ENCODE measurements at places on chromosomes 3 and 15.
A peak's percentile ranks its signal among the peaks of the same experiment; 100 is the strongest.

- DNase-seq, result peak; percentile 51
Observed at GRCh38 chr3:111715911-111716523, 120.9 kb upstream of the ZBED2 start.

GRCh38 chr3:57059411-57059810 lies 1.1 kb upstream of the SPATA12 start:
- no peak for DNase-seq

GRCh38 chr3:32383136-32383711 lies 8.4 kb upstream of the CMTM7 start:
- DNase-seq, result no peak

- no peak for DNase-seq
Observed at GRCh38 chr3:99836681-99837080, 19.0 kb downstream of the CMSS1 start.

DNA sequence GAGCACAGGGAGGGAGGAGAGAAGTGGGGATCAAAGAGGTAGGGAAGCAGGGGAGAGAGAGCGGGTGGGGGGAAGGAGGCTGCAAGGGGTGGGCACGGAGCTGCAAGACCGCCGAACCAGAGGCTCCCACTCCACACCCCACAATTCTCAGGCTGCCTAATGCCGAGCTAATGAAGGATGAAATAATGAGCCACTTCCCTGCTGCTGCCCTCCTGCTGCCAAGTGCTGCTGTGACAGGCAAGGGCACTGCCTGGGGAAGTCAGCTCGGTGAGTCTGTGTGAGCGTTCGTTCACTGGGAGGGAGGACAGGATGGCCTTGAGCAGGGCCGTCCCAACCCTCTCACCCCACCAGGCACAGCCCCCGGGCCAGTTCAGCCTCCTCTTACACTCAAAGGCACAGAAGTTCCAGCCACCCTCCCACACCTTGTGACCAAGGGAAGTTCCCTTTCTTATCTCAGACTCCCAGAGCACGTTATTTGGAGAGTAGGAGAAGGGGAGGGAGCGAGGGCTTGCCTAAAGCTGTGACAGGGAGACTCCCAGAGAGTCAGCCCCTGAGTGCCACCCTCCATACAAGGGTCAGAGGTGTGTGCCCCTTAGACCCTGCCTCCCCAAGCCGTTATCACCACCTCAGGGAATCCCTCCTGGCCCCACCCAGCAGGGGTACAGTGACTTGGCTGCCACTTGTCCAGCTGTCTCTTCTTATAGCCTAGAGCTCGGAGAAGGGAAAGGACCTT lies 12.4 kb downstream of the GLYCTK start:
- no peak for DNase-seq

DNA sequence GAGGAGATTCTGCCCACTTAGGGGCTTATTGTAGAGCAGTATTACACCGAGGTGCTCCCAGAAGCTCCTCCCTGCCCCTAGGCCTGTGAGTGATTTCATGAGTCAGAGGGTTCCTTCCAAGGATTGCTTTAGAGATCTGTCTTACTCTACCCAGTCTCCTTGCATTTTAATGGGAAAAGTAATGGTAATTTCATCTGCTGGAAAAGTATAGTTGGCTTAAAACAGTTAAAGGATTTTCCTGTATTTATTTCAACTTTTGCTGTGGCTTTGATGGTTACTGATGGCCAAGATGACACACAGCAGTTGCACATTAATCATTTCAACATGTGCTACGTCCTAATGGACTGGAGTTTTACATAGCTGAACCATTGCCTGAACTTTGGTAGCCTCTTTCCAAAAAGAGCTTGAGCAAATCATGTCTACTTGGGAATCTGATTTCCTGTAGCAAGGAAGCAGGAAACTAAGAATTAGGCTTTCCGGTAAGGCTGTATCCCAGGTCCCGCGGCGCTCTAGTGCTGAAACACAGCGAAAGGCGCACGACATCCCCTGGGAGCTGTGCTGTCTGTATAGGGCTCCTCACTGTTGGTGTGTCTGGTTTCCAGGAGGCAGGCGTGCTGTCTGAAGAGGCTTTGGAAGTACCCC lies 9.2 kb upstream of the PGPEP1L start:
- peak; percentile 88 for DNase-seq

GRCh38 chr15:70575231-70576226 lies 187.8 kb downstream of the UACA start:
- peak; percentile 87 for DNase-seq

DNA sequence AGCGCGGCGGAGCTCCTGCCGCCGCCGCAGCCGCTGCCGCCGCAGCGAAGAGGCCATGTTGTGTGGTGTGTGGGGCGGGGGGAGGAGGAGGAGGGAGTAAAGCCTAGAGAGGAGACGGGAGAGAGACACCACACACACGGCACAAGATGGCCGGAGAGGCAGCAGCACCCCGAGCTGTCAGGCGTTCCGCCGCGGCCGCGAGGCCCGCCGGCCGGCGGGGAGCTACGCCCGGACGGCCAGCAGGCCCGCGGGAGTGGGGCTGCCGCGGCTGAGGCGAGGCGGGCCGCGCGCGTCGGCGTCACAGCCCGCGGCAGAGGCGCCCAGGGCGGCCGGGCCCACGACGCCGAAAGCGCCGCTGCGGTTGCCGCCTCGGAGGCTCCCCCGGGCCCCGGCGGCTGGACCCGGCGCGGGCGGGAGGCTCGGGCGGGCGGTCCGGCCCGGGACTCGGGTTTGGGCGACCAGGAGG lies 17.4 kb upstream of the CHD2 start:
- no peak for DNase-seq

DNA sequence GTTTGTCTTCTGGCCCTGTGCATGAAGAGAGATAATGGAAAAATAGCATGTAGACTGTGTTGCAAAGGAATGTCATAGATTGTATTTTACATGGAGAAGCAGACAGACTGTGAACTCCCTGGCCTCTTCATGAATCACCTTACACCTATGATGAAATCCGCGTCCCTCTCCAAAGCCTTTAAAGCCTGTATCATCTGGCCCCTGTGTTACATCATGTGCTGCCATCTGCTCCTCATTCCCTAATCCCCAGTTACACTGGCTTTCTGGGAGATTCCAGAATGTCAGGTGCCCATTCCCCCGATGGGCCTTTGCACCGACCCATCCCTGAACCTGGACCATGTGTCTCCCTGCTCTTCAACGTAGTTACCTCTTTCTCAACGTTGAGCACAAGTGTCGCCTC lies 190.8 kb downstream of the ADAMTSL3 start:
- no peak for DNase-seq

- DNase-seq, result no peak
Observed at GRCh38 chr3:3648988-3649679, 150.1 kb upstream of the LRRN1 start.

- no peak for DNase-seq
Observed at GRCh38 chr3:171525437-171525836, 65.2 kb upstream of the TNIK start.

GRCh38 chr15:85457392-85457968 lies 77.1 kb downstream of the AKAP13 start:
- DNase-seq, result no peak

DNA sequence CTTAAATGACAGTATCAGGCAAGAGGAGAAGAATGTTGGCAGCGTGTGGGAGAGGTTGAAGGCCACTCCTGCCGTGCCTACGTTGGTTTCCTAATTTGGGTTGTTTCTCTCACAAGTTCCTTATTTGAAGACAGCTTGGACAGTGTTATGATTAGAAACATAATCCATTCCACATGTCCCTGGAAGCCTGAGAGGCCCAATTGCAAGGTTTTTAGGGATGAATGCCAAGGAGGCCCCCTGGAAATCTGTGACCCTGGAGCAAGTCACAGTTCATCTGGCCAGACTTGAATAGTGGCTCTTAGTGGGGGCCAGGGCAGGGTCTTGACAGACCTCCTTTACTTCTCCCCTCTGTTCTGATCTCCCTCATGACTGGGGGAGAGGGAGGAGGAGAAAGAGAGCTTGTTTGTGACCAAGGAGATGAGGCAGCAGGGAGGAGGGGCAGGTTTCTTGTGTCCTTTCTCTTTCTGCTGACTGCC lies 584.4 kb upstream of the TBL1XR1 start:
- peak; percentile 63 for DNase-seq

- DNase-seq, result peak; percentile 54
Observed at GRCh38 chr15:51172193-51172592, 77.5 kb upstream of the TNFAIP8L3 start.

- no peak for DNase-seq
Observed at GRCh38 chr3:172087198-172087597, 47.8 kb downstream of the FNDC3B start.

DNA sequence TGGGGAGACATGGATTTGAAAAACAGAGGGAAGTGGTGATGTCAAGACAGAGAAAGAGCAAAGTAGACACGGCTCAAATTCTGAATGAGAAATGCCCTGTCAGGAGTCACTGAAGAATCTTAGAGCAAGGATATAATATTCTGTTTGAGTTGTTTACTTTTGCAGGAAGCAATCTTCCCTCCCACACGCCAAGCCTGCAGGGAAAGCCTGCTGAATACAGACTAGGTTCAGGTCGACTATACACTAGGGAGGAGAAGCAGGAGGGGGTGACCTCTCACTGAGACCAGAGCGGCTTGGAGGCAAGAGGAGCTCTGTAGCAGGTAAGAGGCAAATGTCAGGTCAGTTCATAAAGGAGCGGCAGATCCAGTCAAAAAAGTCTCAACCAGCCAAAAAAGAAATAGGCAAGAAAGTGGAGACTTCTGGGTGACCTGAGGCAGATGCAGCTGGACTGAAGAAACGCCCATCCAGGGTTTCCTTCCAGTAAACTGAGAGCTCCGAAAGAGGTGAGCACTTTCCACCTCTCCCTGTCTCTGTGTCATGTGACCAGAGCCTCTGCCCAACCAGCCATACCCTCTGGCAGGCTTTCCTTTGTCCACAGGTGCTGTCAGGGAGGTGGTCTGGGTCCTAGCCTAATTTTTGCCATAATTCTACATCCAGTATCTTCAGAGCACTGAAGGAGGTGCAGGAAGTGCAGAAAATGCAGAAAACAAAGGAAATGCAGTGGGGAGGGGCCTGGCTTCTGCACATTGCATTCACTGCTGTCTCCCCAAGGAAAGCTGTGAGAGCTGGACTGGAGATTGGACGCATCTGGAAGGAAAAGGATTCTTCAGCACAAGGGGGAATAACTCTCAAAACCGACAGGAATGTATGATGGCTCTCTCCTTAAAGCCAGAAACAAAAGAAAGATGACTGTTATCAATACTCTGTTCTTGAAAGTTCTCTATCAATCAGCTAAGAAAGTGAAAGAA lies 37.8 kb upstream of the CTXND1 start:
- DNase-seq, result peak; percentile 10

DNA sequence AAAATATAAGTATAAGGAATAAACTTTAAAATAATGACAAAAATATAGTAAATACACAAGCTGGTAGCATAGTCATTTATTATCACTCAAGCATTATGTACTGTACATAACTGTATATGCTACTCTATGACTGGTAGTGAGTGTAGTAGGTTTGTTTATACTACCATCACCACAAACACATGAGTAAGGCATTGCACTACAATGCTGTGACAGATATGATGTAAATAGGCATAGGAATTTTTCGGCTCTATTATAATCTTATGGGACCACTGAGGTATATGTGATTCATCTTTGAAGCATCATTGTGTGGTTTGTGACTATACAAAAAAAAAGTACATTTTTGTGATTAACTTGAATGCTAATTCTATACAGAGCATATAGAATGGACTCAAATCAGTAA lies 35.3 kb upstream of the FBN1 start:
- DNase-seq, result no peak

- no peak for DNase-seq
Observed at GRCh38 chr3:152309031-152309430, 40.3 kb downstream of the MBNL1 start.

DNA sequence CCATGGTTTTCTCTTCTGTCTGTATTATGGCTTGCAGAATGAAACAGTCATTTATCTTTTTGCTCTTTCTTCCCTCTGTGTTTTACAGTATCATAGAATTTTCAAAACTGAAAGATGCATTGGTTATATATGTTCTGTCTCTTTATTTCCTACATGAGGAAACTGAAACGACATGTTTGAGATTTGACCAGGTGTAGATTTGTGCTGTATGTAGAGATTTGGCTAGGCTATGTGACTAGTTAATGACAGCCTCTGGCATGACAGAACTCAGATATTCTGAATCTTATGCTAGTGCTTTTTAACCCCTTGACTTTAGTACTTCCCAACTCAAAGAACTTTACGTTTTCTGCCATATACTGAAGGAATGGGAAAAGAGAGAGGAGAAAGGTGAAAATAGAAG lies 151.0 kb downstream of the TCF12 start:
- DNase-seq, result no peak

DNA sequence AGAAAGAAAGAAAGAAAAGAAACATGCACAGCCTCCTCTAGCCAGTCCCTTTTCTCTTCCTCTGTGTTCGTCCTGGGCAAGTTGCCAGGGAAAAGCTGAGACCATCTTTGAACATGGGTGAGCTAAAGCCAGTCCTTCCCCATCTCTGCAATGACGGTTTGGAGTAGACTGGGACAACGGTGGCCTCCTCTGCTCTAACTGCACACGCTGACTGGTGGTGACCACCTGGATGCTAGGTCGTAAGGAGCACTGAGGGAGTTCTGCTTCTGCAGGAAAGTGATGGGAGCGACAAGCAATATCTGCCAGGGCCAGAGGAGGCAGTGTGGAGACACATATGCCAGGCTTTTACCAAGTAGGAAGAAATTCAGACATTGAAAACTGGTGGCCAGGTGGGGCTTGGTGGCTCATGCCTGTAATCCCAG lies 111.7 kb downstream of the NUP210 start:
- DNase-seq, result peak; percentile 26

DNA sequence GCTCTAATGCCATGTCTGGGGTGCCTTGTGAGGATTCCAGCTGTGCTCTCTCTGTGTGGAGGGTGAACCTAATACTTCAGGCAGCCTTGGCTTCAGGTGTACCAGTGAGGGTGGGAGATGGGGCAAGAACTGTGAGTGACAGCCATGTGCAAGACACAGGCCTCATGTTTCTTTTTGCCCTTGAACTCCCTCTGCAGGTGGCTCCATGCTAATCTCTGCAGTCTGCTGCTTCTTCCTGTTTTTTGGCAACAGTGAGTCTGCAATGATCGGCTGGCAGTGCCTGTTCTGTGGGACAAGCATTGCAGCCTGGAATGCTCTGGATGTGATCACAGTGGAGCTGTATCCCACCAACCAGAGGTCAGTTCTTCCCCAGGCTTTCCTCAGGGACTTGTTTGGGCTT lies 189.3 kb downstream of the SV2B start:
- DNase-seq, result no peak

DNA sequence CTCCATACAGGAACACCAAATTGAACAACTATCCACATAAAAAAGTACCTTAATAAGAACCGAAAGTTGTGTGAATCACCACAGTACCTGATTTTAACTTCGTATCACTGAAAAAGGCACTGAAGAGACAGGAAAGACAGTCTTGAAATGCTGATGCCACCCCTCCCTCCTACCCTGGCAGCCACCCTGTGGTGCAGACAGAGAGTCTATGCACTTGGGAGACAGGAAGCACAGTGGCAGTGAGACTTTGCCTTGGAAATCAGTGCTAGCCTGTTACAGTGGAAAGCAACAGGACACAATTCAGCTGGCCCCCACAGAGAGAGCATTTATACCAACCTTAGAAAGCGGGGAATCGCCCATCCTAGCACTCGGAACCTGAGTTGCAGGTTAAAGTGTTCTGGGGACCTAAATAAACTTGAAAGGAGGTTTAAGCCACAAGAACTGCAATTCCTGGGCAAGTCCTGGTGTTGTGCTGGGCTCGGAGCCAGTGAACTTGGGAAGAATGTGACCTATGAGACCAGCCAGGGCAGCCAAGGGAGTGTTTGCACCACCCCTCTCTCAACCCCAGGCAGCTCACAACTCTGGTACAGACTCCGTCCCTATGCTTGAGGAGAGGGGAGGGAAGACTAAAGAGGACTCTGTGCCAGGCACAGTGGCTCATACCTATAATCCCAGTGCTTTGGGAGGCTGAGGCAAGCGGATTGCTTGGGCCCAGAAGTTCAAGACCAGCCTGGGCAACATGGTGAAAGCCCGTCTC lies 240.1 kb downstream of the ISL2 start:
- peak; percentile 10 for DNase-seq

GRCh38 chr3:65658401-65658800 lies 380.3 kb downstream of the MAGI1 start:
- no peak for DNase-seq
